ENCODE measurements at places on chromosomes 5 and 9.

- DNase-seq: no peak
These were observed 75.6 kb upstream of the SLC12A2 start for GRCh38 chr5:128007939-128008338.

DNA sequence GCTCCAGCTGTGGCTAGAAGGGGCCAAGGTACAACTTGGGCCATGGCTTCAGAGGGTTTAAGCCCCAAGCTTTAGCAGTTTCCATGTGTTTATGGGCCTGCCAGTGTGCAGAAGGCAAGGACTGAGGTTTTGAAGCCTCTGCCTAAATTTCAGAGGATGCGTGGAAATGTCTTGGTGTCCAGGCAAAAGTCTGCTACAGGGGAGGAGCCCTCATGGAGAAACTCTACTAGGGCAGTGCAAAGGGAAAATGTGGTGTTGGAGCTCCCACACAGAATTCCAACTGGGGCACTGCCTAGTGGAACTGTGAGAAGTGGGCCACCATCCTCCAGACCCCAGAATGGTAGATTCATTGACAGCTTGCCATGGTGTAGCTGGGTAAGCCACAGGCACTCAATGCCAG lies 527.2 kb upstream of the RORB start:
- no peak for DNase-seq

- DNase-seq: no peak
These were observed 437.0 kb downstream of the PIK3R1 start for GRCh38 chr5:68652534-68652965.

GRCh38 chr5:151547364-151547763 lies 43.8 kb downstream of the FAT2 start:
- DNase-seq: no peak

GRCh38 chr9:27771803-27772545 lies 198.7 kb upstream of the C9orf72 start:
- DNase-seq: no peak

GRCh38 chr5:112548246-112548881 lies 129.3 kb upstream of the EPB41L4A start:
- DNase-seq: no peak

- DNase-seq: no peak
These were observed 140.8 kb downstream of the CDH6 start for GRCh38 chr5:31334061-31334860.

DNA sequence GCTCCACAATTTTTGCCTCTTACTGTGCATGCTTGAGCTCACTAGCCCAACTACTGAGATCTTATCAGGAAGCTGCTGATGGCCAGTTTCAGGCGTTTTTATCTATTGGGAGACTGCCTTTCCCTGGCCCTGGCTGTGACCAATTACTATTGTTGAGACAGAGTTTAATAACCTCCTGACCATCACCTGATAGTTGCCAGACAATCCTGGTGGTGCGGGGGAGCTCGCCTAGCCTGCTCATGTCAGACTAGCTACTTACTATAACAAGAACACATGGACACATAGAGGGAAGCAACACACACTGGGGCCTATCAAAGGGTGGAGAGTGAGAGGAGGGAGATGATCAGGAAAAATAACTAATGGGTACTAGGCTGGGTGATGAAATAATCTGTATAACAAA lies 13.0 kb upstream of the OXCT1 start:
- no peak for DNase-seq

- DNase-seq: no peak
These were observed 13.8 kb downstream of the ICE1 start for GRCh38 chr5:5436203-5436760.

GRCh38 chr5:91641730-91642350 lies 258.7 kb upstream of the ARRDC3 start:
- no peak for DNase-seq

DNA sequence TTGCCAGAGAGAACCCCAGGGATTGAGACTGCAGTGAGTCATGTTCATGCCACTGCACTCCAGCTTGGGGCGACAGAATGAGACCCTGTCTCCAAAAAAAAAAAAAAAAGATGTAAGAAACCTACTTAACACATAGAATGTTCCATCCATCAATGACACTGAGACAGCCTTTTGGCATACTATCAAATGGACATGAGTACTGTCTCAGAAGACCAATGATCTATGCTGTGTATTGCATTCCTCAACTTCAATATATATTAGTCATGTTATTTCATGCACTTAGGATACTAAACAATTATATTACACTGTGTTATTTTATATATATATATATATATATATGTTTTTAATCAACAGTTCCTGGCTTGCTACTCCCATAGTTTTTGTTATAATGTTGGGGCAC lies 57.1 kb upstream of the ANKH start:
- DNase-seq: no peak

- no peak for DNase-seq
These were observed 79.6 kb downstream of the TLR4 start for GRCh38 chr9:117783828-117784227.

DNA sequence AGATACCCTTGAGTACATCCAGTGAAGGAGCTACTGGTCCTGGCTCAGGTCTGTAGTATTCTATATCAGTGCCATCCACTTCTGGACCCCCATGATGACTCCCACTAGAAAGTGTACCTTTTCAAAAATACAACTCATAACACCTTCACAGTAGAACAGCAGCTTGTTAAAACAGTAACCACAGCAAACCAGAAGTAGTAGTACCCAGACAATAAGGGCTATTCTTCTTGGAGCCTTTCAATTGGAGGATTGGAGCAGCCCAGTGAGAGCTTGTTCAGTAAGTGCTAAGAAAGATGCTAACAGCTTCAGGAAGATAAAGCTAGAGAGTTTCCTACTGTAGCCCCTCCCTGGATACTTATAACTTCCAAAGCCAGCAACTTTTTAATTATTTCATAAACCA lies 10.1 kb downstream of the ARL14EPL start:
- no peak for DNase-seq

GRCh38 chr5:520850-521226 lies 3.4 kb downstream of the SLC9A3 start:
- no peak for DNase-seq

DNA sequence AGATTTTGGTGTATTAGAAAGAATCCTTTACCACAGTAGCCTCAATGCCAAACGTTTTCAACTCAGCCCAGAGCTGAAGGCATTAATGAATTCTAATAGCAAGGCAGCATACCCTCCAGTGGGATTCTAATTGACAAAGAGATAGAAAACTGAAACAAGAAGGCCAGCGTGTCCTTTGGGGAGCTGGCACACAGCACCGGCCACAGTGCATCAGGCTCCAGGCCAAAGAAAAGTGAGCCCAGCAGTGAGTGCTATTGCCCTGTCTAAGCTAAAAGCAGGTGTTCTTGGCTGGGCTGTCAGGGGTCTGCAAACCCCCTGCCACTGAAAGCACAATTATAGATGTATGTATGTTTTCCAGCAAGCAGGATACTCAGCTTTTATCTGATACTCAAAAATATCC lies 40.4 kb downstream of the PPIC start:
- no peak for DNase-seq

DNA sequence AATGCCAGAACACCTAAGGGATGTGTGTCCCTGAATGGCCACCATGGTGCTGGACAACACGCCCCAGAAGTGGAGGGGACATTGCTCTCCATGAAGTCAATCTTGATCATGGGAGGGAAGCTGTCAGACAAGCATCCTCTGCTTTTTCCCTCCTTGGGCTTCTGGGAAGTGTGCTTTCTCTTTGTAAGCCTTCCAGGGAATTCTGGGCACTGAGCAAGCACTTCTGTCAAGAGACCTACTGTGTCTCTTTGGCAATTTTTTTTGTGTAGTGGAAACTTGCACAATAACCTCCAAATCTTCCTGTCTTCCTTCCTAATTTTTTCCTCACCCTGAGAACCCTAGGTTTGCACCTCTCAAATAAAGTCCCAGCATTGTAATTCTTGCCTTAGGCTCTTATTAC lies 132.0 kb downstream of the SEC61B start:
- no peak for DNase-seq

- no peak for DNase-seq
These were observed 6.8 kb downstream of the RALGDS start for GRCh38 chr9:133113949-133114885.
